ENCODE measurements at places on chromosomes 4 and X.

- DNase-seq: no peak
These were observed 644.1 kb downstream of the MID1IP1 start for GRCh38 chrX:39445336-39445735.

- DNase-seq: no peak
These were observed 4.8 kb downstream of the CAPN6 start for GRCh38 chrX:111265486-111265885.

GRCh38 chrX:38061335-38061734 is 55.0 kb downstream of the SYTL5 start:
- DNase-seq: no peak

GRCh38 chr4:39169426-39169825 is 12.9 kb upstream of the WDR19 start:
- DNase-seq: no peak

All from NCI-H748 treated with DMSO at 0.1 percent for 48 hours (cell line).